ENCODE measurements at places on chromosomes 2 and 18.

DNA sequence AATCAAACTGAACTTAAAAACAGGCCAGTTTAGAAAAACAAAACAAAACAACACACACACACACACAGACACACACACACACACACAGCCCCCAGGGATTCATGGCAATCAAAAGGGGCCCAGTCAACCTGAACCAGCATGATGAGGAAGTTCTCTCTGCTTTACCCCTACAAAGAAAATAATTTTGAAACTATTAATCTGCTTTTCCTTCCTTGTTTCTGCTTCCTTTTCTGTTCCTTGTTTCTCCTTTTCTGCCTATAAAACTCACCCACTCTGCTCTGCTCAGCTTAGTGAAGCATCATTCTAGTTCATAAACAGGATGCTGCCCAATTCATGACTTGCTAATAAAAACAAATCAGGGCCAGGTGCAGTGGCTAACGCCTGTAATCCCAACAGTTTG lies 203.1 kb downstream of the RAB3GAP1 start:
- no peak for DNase-seq

DNA sequence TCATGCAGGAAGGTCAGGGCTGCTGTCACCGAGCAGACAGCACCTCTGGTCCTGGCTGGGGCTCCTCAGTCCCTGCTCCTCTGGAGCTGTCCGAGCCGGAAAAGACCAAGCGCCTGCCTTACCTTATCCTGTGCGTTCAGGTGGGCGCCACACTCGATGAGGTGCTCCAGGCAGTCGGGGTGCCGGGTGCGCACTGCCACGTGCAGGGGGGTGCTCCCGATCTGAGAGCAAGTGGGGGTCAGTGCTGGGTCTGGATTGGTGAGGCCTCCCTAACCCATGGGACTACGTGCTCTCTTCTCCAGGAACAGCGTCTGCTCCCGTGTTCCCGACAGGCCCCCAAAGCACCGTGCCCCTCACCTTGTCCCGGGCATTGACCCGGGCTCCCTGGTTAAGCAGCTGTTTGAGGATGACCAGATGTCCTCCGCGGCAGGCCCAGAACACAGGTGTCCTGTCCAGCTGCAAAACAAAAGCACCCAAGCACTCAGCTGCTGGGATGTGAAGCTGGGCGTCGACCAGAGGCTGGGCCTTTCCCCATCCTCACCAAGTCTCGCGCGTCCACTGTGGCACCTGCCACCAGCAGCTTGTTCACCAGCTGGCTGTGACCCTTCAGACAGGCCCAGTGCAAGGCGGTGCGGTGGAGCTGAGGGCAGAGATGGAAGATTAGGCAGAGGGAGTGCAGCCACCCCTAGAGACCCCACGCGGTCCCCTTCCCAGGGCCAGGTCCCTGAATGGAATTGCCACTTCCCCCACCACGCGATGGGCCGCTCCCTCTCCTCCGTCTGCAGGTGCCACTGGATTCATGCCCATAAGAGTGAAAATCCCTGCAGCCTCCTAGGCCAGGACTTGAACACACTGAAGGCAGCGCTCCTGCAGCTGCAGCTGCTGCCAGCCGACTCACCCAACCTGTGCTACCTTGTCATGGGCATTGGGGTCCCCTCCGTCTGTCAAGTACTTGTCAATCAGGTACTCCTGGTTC lies 3.7 kb downstream of the ANKRD23 start:
- DNase-seq, result no peak

- no peak for DNase-seq
Observed at GRCh38 chr2:68458981-68459380, 8.1 kb downstream of the FBXO48 start.

DNA sequence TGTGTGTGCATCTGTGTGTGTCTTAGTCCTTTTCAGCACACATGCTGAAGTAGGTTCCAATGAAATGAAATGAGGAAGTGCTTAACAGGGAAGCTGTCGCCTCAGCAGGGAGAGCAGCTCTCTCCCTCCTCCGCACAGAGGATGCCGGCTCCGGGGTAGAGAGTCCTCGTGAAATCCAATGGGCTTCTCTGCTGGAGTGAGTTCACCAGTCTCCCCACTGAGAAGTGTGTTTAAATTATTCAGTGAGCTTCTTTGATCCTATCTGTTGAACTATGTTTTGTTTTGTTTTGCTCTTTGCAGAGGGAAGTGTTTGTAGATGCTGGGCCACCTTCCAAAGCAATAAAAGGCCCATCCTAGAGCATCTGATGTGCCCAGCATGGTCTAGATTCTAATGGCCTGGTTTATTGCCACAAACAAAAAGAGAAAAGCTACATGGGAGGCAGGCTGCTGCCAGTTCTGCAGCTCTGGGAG lies 6.7 kb downstream of the PPP1R7 start:
- no peak for DNase-seq

GRCh38 chr2:196234672-196235071 lies 63.3 kb upstream of the STK17B start:
- no peak for DNase-seq

- DNase-seq, result no peak
Observed at GRCh38 chr18:35024965-35025364, 16.2 kb upstream of the MAPRE2 start.
